ENCODE measurements at places on chromosomes 3 and 15.

GRCh38 chr3:196502775-196503195 lies 783 bp downstream of the RNF168 start:
- no peak for DNase-seq

GRCh38 chr3:72537448-72537847 lies 310.8 kb downstream of the SHQ1 start:
- no peak for DNase-seq

DNA sequence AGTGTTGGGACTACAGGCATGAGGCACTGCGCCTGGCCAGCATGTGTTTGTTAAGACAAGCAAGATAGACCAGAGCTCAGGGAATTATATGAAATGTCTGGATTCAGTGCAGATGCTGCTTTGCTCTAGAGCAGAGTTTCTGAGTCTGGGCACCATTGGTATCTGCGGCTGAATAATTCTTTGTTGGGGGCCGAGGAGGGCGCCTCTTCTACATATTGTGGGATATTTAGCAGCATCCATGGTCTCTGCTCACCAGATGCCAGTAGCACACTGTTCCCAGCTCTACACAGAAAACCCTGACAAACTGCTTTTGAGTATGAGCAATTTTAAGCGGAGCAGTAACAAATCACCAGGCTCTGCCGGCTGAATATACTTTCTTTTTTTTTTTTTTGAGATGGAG lies 3.6 kb upstream of the LDHAL6B start:
- no peak for DNase-seq

DNA sequence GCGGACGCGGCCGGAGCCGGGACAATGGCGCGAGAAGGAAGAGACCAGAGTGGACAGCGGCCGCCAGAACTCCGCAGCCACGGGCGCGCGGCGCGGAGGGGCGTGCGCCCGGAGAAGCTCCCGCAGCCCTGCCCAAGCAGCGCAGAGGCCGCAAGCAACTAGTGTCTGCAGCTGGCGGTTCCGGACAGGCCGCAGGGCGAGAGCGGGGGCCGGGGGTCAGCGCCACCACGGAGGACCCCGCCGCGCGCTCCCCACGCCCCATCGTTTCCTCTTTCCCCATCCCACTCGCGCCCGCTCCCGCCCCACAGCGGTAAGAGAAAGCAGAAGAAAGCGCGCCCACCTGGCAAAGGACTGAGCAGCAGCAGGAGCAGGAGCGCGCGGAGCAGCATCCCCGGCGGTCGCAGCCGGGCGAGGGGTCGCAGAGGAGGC lies 440 bp downstream of the PRTG start:
- DNase-seq = no peak

- DNase-seq = no peak
Measured at GRCh38 chr3:42229266-42229941, 36.6 kb downstream of the CCK start.

DNA sequence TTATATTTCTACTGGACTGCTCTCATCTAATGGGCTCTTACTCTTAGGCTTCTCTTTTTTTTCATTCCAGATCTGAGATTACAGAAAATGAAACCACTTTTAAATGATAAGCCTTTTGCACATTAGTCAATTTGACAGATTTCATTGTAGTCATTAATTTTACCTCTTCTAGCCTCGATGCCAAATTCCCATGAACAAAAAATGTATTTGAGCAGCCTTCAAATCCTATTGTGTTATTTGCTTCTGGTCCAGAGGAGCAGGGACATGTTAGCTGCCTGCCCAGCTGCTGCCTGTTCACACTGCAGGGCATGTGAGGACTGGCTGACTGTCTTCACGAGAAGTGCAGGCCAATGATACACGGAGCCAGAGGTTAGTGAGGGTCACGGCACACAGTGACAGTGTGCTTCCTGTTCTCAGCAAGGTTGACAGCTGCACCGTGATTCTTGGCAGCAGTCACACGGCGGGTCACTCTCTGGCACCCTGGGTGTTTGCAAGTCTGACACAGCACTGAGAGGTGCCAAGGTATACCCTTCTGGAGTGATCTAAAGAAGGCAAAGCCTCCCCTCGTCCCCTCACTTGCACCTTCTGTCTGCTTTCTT lies 40.8 kb downstream of the KAT2B start:
- DNase-seq = no peak

GRCh38 chr3:194622621-194623340 lies 10.4 kb downstream of the TMEM44 start:
- no peak for DNase-seq
